Fibroblast of mammary gland (primary cell): ENCODE measurements at places on chromosomes 2 and 18.
A peak's percentile ranks its signal among the peaks of the same experiment; 100 is the strongest.

- peak; percentile 11 for DNase-seq
Measured at GRCh38 chr2:76998704-76999103, 523.5 kb downstream of the LRRTM4 start.

- DNase-seq, result no peak
Measured at GRCh38 chr2:104790100-104790811, 63.7 kb upstream of the POU3F3 start.

- DNase-seq, result no peak
Measured at GRCh38 chr18:79625195-79625923, 54.2 kb upstream of the CTDP1 start.

DNA sequence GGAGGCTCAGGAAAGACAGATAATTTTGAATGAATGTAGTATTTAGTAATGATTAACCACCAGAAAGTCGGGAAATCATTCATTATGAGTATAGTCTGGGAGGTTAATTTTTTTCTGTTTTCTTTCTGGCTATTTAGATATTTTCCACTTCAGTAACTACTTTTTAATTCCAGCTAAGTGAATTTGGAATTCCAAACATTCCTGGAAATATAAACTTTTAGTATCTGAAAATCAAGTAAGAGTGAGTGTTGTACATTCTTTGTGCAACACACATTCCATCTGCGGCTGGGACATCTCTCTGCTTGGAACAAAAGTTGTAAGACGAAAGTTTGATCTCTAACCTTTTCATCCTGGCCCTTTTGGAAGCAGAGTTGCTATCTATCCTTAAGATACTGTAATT, 275.7 kb upstream of the SPRED2 start:
- no peak for DNase-seq

- no peak for DNase-seq
Measured at GRCh38 chr2:116511426-116511825, 1303.1 kb upstream of the DDX18 start.

GRCh38 chr18:46097801-46098615, at the start of gene ATP5F1A:
TSS of gene ATP5F1A (minus strand) at chr18:46098296. CDS start at chr18:46098231, 65 bp downstream.
- peak; percentile 77 for DNase-seq

- peak; percentile 58 for DNase-seq
Measured at GRCh38 chr18:12839526-12840196, 44.4 kb downstream of the PTPN2 start.

- no peak for DNase-seq
Measured at GRCh38 chr2:200239216-200239615, 67.3 kb upstream of the SPATS2L start.

DNA sequence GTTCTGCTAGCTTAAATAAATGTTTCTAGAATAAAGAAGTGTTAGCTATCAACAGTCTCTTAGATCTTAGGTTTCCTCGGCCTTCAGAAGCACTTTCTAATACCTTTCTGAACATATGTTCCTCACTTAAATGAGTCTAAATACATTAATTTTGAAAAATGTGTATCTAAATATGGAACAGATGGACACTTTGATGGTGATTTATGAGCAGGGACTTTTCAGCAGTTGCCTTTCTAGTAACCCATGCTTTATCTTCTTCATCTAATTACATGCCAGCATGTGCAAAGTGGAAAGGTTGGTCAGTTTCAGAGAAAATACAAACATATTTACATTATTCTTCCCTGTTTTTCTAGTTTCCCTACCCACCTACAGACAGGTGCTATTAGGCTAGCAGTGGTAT, 797.0 kb upstream of the CHAC2 start:
- no peak for DNase-seq

DNA sequence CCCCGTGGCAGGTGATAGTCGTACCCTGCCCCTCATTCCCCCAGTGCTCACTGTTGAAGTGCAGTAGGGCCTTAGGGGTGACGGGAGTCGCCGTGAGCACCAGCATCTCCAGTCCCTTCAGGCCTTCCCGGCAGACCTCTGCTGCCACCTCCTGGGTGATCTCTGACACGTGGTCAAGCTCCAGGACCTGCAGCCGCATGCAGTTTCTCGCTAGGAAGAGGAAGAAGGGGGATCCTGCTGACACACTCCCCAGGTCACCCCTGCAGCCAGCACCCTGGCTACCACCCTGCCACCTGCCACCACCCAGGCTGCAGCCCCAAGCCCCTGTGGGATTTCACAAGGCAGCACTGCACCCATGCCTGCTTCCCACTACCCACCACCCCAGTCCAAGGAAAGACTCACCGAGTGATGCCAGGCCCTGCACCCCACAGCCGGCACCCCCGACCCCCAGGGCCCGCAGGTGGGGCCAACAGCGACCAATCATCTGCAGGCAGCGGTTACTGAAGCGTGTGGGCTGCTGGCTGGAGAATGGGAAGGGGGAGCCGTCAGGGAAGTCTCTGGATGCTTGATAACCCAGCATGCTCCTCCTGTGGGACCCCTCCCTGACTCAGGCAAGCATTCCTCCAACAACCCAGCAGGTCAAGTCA, 23.8 kb downstream of the FBXO41 start:
- DNase-seq, result peak; percentile 49

DNA sequence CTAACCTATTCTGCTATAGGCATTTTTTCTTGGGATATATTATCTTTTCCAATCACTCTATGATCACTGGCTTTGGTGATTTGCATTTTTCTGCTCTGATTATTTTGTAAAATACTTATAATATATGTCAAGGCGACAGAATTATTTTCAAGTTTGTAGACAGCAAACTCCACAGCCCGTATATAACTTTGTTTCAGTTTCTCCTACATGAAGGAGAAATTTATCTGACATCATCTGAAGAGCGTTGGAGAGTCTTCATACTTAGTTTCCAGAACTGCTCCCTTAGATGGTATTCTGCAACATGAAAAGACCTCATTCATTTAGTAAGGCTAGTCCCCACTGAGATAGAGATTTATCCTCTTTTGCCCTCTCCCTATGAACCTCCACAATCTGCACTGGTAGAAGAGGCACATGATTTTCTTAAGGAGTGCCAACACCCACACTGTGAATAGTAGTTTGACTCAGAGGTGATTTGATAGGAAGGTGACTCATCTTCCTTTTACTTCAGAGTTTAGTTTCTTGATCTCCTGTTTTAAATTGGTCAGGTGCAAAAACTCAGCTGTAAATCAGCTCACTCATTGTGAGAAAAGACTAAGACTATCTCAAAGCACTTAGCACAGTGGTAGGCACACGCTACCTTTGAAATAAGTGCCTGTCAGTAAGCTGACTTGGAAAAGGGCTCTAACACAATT, 1848.6 kb upstream of the CELF4 start:
- peak; percentile 84 for DNase-seq

DNA sequence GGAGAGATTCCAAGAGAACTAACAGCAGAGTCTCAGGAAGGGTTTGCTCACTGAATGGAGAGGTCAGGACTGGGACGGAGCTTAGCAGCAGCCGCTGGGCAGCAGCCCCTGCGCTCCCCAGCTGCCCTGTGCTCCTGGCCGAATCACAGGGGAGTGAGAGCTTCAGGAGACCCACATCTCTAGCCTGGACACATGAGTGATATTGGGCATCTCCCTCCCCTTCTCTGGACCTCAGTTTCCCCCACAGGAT, 511 bp downstream of the MATN3 start:
- DNase-seq, result no peak

DNA sequence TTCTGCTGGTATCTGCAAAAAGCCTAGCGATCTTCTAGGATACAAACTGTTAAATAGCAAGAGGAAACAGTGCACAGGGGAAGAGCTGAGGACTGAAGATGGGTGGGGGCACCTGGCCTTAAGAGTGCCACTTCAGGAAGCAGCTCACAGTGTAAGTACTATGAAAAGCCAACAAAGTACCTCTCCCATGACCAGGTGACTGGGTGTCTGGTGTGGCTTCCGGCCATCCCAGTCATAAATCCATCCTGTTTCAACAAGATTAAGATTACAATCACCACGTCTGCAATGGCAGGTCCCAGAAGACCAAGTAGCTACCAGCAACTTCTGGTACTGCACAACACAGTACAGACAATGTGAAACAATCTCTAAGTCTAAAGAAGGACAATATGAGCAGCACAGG, 15.9 kb downstream of the ERFE start:
- no peak for DNase-seq

DNA sequence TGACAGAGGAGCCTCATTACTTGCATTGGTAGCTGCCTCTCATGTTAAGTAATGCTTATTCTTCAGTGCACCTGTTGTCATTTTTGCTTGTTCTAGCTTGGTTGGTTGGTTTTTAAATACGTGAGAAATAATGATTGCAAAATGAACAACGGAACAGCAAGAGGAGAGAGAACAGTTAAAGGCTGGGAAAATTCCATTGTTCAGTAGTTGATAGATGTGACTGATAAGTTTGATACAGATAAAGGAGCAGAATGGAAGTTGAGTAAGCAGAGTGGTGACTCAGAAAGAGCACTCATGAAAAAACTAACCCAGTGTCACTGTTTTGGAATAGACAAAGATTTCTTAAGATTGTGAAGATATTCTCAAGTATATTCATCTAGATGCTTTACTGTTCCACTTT, 50.5 kb downstream of the MTA3 start:
- DNase-seq, result peak; percentile 53

- DNase-seq, result no peak
Measured at GRCh38 chr2:207796585-207797350, 27.1 kb upstream of the FZD5 start.

DNA sequence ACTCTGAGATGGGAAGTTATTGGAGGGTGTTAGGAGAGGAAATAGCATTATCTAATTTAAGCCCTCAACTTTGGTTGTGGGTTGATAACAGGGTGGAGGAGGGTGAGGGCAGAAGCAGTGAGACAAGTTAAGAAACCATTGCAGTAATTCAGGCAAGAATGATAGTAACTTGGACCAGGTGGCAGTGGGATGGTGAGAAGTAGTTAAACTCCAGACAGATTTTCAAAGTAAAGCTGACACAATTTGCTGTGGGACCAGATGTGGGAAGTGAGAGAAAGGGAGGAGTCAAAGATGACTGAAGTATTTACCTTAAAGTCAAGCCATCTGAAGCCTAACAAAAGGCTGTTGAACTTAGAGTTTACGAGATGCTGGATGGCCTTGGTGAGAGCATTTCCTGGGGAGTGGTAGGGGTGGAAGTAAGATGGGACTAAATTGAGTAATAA, 163.2 kb upstream of the KLF7 start:
- DNase-seq, result no peak

DNA sequence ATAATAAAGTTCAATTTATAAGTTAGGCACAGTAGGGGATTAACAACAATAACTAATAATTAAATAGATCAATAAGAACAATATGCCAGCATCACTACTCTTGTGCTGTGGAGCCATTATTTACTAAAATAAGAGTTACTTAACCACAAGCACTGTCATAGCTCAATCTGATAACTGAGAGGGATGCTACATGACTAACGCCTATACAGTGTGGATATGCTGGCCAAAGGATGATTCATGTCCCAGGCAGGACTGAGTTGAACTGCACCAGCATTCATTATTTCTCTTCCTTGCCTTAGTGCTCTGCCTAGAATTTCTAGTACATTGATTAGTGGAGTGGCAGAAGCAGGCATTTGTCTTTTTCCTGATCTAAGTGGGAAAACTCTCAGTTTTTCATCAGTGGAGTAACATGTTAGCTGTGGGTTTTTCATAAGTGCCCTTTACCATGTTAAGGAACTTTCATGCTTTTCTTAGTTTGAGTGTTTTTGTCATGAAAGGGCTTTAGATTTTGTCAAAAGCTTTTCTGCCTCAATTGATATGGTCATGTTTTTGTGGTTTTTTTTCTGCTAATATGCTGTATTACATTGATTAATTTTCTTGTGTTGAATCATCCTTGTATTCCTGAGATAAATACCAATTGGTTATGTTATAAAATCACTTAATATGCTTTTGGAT, 21.7 kb downstream of the KIAA1328 start:
- DNase-seq, result peak; percentile 95

- no peak for DNase-seq
Measured at GRCh38 chr2:158394453-158394852, 62.1 kb downstream of the CCDC148 start.

DNA sequence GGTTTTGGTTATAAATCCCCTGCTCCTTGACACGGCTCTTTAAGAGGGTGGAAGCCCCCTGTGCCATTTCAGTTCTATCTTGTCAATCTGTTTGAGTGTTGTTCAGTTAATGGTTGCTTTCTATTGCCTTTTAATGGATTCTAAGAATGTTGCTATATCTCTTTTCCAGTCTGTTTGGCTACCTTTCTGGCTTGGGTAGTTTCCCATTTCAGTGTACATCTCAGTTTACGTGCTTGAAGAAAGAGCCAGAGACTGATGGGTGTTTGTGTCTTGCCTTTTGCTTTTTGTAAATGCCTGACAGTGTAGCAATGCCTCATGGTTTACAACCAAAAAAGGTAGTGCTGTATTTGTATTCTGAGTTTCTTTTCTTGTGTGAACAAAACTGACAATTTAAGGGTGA, 45.3 kb downstream of the SPATS2L start:
- no peak for DNase-seq

- no peak for DNase-seq
Measured at GRCh38 chr2:36564377-36564930, 33.5 kb downstream of the FEZ2 start.

DNA sequence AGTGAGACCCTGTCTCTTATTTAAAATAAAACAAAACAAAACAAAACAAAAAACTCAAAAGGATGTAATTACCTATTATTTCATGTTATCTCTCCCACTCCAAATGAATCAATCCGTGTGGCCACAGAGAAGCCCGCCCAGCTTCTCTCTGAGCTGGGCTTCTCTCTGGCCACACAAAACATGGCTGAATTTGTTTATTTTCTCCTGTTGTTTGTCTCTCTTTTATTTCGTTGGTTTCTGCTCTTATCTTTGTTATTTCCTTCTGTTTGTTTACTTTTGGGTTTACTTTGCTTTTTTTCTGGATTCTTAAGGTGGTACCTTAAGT, 1.5 kb upstream of the TRABD2A start:
- DNase-seq, result no peak

- DNase-seq, result peak; percentile 17
Measured at GRCh38 chr2:63078852-63079606, 28.4 kb downstream of the OTX1 start.

GRCh38 chr2:109173311-109174171, 44.5 kb downstream of the SH3RF3 start:
- DNase-seq, result peak; percentile 79
